Activated T-helper 9 cell treated with anti-CD3 and anti-CD28 coated beads, Interleukin-2, amount 50 U/mL, for 16 hours (primary cell): ENCODE measurements at places on chromosomes 1 and 21.
A peak's percentile ranks its signal among the peaks of the same experiment; 100 is the strongest.

GRCh38 chr1:69126796-69127195 is 440.9 kb upstream of the LRRC7 start:
- DNase-seq, result no peak

DNA sequence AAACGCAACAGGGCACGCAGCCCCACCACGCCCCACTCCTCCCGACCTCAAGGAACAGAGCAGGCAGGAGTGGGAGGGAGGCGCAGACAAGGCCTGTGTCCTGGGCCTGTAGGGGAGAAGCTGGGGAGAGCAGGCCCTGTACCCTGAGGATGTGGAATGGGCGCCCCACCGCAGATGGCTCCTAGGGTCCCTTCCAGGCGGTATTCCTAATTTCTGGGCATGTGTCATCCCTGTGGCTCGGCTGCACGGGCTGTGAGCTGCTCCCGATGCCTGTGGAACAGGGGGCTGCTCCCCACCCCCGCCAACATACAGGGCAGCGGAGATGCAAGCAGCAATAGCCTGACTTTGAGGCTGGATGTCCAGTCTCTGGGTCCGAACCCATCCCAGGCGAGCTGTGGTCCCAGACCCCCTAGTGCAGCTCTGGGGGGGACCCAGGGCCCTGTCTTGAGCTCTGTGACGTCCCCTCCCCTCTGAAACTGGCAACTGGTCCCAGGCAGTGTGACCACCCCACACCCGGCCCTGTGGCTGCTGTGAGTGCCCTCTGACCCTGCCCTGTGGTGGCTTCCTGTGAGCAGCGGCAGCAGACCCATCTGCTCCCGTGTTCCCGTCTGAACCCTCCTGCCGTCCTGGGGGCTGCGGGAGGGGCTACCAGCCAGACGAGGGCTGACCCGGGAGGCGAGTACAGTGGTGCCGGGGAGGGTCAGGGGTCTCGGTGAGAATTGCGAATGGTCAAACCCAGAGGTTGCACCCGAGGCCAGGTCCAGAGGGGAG is 13.9 kb upstream of the COL6A2 start:
- no peak for DNase-seq

DNA sequence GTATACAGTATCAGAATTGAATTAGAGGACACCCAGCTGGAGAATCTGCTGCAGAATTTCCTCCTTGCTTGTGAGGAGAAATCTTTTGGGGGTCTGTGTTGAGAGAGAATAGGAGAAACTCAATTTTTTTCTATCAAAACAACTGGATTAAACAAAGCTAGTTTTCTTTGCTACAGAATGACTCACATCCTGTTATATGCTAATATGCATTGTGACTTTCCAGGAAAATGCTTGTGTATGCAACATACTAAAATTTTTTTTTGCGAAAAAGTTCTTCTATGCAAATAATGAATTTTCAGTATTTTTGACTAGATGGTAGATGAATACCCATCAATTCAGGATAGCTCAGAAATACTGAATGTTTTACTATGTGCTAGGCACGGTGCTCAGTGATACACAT is 2.2 kb downstream of the VAMP4 start:
- DNase-seq, result no peak

GRCh38 chr1:168408884-168409283 is 128.2 kb downstream of the TBX19 start:
- peak; percentile 42 for DNase-seq
